ENCODE measurements at places on chromosomes 1 and 21. TPM values are rescaled to one million over a fixed set of nuclear protein-coding genes. Genes with fewer than 3 reads are reported as not detected.
A peak's percentile ranks its signal among the peaks of the same experiment; 100 is the strongest.

- DNase-seq = no peak
Observed at GRCh38 chr1:216830424-216831210, 107.4 kb upstream of the ESRRG start.

DNA sequence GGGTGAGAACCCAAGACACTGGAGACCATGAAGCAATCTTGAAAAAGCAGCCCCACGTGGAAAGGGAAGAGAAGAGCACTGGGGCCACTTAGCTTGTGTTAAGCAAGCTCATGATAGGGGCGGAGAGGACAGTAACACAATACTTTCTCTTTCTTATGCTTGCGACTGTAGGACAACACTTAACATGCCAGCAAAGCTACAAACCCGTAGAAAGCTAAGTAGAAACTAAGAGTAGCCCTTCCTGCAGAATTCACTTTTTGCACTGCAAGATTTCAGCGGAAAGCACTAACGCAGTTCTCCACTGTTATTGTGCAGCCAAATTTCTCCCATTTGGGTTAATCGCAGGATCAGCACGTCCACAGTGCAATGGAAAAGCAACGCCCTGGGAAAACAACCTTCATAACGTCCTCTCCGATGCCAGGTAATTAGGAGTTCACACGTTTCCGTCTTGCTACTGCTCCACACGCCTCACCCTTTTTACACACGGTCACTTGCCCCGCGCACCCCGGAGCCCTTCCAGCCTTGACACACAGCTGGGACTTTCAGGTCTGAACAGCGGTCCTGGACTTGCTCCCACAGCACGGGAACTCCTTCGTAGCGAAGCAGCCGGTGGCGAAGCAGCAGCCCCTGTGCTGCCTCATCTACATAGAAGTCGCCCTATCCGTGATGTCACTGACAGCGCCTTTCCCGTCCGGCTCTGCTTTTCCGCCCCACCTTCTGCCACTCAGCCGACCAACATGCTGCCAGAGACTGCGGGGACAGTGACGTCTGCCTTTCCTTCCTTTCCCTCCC, 148.6 kb downstream of the PPIAL4G start:
- DNase-seq = peak; percentile 65

DNA sequence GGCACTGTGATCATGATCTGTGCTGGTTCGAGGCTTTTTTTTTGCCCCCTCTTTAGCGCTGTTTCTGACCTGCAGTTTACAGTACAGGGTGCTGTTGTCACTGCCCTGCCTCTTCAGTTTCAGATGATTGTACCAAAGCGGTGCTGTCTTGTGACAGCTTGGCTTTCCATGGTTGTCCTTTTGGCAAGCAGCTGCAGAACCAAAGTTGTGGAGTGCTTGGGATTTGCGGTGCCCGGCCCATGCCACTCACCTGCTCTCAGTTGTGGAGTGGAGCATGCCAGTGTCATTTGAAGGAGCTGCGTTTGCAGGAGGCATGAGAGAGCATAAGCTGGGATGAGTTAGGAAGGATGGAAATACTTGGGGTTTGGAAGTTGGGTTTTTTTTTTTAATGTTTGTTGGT, 48.4 kb downstream of the DOP1B start:
- no peak for DNase-seq

- no peak for DNase-seq
Observed at GRCh38 chr1:159839116-159839849, 12.6 kb downstream of the SLAMF8 start.

DNA sequence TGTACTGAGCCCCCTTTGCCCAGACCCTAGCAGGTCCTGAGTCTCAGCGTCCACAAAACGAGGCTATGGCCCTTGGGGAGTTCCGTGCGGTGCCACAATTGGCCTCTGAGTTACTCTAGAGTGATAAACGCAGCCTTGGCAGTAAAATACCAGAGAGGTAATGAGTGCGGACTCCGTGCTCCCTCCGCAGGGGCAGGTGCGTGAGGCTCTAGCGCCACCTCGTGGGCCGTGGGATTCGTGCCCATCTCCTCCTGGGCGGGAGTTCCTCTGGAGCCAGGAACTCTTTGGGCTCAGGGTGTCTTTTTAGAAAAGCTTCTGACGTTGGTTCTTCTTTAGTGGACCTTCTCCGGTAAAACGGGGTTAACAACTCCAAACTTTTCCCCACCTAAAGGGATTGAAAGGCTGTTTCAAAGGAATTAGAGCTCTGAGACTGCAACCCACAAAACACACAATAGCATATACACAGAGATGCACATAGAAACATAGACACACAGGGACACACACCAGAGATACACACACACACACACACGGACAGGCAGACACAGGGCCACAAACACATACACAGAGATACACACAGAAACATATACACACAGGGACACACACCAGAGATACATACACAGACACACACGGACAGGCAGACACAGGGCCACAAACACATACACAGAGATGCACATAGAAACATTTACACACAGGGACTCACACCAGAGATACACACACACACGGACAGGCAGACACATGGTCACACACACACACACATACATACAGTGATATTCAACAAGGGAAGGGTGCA, 99.4 kb downstream of the KCNJ15 start:
- DNase-seq = no peak

DHX9 gene
- 288 TPM for polyA plus RNA-seq

DNA sequence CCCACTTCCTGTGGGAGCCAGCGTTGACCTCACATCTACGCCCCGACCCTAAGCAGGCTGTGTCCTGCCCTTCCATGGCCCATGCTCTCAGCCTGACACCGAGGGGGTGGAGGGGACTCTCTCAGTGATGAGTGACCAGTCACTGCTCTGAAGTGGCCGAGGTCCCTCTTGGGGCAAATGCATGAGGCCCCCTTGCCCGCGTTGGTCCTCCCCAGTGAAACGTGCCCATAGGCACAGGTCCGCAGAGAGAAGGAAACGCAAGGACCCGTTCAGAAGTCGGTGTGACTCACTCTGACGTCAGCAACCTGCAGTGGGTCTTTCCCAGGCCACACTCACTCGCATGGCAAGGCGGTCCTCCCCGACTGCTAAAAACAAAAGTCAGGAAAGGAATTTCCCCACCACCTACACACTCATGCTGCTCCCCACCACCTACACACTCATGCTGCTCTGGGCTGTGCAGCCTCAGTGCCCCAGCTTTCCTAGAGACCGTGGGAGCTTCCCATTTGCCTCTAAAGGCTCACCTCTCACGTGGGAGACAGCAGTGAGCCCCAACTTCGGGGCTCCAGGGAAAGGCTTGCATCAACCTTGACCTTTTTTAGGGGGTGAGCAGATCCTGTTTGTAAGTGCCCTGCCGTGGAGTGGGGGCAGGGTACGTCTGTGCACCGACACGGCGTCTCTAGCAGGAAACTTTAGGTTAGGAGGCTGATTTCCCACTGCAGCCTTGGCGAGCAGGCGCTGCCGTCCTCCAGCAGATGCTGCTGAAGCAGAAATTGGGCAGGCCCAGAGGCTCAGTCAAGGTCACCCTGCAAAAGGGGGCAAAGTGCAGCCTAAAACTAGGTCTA, 11.4 kb downstream of the UBASH3A start:
- no peak for DNase-seq

DNA sequence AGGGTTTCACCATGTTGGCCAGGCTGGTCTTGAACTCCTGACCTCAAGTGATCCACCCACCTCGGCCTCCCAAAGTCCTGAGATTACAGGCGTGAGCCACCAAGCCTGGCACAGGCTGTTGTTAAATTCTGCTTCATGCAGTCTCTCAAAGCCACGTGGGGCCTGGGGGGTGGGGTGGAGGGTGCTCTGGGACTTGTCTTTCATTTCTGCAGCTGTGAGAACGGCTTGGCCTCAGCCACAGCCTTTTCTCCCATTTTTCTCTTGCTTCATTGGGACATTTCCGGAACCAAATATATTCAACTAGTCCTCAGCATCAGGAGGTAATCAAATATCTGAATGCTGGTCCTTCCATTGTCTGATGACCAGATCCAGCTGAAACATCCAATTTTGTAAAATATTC, 27.6 kb upstream of the KCNE2 start:
- DNase-seq = no peak

TPTE gene
- not detected for polyA plus RNA-seq

DNA sequence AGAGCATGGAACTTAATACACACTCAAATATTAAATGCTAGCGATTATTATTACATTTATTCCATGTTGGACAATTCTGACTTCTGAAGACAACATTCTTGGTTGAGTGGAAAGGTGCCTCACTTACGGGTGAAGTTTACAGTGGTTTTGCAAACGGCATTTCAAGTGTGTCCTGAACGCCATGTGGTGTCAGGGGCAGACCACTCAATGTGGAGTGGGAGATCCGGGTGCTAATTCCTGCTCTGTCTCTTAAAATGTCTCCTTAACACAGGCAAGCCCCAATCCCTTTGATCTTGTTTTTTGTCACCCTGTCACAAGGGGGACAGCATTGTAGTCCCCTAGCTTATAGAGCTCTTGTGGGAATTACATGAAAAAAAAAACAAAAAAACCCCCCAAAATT, 5.6 kb upstream of the TDRD10 start:
- no peak for DNase-seq

GRCh38 chr1:248906009-248906752, at the start of gene PGBD2:
Gene PGBD2, plus strand, starts transcription at chr1:248906235. Its CDS starts 7,628 bp downstream, at chr1:248913863.
- DNase-seq = peak; percentile 86

DNA sequence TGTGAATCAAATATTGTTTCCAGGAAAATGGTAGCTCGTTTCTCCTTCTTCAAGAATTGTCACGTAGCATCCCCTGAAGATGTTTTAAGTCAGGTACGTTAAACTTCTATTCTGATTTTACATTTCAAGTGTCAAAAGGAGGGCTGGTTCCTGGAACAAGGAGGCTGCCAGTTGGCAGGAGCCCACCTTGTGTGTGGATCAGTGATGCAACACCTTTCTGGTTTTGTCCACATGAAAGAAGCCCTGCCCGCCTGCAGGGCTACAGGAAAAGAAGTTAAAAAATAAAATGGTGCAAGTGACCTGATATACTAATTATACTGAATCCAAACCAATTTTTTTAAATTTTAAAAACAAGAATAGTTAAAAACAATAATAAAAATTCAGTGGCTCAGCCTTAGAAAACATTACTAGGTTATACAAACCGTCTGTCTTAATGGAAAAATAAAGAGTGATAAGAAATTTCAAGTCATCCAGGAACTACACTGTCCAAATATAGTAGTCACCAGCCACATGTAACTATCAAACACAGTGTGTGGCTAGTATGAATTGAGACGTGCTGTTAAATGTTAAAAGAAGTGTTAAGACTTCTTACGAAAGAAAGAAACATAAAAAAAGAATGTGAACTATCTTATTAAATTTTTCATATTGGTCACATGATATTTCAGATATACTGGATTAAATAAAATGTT, 123.1 kb downstream of the APP start:
- DNase-seq = no peak

DNA sequence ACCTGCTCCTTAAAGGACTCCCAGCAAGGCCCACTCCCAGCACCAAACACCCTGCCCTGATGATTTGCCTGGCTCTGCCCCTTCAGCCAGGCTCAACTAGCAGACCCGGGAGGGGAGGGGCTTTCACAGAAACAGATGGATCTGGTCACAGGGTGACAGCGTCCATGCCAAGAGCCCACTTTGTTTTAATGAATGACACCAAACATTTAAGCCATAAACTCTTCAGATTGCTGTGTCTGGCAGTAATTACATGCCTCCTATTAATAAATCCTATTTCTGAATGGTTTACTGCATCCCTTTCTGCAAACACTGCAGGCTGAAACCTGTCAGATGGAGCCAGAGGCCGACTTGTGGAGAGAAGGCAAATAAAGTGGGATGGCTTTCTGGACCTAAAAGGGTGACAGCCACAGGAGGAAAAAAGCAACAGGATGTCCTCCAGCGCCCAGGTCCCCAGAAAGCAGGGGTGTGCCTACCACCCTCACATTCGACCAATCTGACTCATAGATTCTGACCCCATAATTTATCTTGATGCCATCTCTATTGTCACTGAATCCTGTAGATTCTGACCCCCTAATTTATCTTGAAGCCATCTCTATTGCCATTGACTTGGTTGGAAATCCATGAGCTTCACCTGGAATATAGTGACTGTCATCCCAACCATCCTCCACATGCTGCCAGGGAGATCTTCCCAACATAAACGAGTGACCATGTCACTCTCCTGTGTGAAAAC, 200.9 kb downstream of the PLPP3 start:
- DNase-seq = no peak

GRCh38 chr1:59236721-59237545, 60.0 kb upstream of the FGGY start:
- no peak for DNase-seq

GRCh38 chr1:79082233-79082632, 75.7 kb upstream of the ADGRL4 start:
- DNase-seq = no peak

DNA sequence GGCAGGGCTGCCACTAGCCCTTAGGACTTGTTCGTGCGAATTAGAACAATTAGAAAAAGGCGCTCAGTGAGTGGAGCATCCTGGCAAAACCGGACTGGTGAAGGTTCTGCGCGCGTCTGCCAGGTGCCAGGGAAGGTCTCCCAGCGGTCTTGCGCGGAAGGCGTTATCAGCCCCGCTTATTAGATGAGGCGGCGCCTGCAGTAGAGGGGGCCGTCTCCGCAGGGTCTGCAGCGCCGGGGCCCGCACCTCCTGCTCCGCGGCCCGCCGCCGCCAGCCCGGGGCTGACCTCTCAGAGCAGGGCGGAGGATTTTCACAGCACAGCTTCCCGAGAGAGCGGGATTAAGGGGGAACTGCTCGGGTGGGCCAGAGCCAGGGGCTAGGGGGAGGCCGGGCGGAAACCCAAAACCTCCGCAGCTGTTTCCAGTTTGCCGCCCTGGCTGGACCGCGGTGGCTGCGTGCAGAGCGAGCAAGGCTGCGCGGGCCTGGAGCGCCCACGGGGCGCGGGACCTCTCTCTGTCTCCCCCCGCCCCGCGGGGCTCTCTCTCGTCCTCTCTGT, 155.2 kb downstream of the FOXD2 start:
- no peak for DNase-seq

DNA sequence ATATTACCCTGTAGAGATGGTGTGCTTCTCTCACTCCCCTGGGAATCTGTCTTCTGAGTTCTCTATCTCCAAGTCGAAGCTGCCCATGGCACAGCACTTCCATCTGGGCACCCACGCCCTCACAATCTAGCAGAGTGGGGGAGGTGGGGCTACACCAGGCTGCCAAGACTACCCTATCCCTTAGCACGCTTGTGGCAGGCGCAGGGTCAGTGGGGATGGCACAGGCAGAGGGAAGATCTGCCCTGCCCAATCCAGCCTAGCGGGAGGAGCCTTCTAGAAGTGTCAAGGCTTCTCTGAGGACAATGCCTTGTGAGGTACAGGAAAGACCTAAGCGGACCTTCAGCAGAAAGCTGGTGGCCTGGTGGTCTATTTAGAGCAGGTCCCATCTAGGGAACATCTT, 49.1 kb downstream of the DMAP1 start:
- no peak for DNase-seq

DNA sequence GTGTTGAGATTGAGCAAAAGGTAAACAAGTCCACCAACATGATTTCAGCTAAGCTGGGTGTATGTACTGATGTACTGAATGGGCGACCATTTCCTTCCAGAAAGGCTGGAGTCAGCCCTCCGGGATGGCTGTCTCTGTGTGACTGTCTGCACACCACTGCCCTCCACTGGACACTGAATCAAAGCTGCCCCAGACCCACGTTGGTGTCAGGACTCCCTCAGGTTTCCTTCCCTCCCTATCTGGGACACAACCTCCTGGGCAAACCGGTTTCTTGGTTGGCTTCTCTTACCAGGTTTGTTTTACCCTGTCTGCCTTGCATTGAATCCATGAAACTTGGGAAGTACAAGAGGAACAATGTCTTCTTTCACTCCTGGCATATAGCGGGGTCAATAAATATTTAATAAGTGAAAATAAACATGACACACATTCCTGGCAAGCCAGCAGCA, 5.3 kb upstream of the SRP9 start:
- no peak for DNase-seq

- DNase-seq = no peak
Observed at GRCh38 chr21:38380481-38381137, 117.7 kb downstream of the ERG start.
